Fibroblast of lung (primary cell): ENCODE measurements at places on chromosomes 3 and 15. TPM values are rescaled to one million over a fixed set of nuclear protein-coding genes. Genes with fewer than 3 reads are reported as not detected.

DNA sequence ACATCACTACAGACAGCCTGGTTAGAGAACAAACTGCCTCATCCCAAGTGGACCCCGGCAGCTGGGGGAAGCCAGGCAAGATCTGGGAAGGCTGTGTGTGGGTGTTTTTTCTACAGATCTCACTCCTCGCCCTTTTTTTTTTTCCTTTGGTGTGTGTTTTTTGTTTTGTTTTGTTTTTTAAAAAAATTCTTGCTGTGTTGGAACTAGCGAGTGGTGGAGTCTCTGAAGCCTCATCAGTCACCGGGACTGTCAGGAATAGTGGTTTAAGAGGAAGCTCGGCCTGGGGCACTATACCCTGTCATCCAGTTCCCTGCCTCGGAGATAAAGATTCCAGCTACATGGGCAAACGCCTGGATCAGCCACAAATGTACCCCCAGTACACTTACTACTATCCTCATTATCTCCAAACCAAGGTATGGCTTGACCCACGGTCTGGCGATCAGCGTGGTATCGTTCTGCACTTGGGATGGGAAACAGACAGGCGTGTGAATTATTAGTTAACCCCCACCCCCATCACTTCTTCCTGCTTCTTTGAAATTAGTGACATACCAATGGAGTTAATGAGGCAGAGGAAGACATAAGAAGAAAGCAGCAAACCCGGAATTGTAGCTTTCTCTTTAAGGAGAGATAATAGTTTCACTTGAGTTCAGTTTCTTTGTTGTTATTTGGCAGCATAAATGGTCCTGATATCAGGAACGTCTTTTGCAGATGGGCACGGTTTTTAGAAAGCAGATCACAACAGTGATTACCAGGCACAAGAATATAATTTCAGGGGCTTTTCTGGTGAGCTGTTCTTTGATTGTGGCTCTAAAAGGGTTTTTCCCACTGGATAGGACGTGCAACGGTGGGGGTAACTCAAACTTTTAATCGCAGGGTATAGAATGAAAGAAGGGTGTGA lies 722 bp downstream of the RBMS3 start:
- H3K27me3 ChIP-seq: no peaks in the 10 kb centered on the region
- peak overlapping the region; percentile 91 for H3K27ac ChIP-seq
- H3K4me1 ChIP-seq: peaks cover 11% of the 10 kb centered on the region
- peak overlapping the region; percentile 90 for H3K4me3 ChIP-seq
- peak; percentile 62 for DNase-seq

- H3K4me3 ChIP-seq: no peak overlapping the region
- no peaks in the 10 kb centered on the region for H3K27me3 ChIP-seq
- no peaks in the 10 kb centered on the region for H3K4me1 ChIP-seq
Measured at GRCh38 chr3:34016925-34017587, 218.6 kb downstream of the PDCD6IP start.

DNA sequence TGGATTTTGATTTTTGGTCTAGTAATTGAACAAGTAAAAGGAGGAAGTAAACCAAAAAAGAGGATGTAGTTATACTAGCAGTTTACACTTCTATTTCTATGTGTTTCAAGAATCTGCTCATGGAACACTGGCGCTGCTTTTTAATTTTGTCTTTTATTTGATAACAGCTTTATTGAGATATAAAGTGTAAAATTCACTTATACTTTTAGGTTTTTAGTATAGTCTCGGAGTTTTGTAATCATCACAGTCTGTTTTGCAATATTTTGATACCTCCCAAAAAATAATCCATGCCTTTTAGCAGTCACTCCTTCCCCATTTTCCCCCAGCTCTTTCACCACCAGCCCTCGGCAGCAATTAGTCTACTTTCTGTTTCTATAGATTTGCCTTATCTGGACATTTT lies 18.0 kb downstream of the UBE2E2 start:
- H3K4me1 ChIP-seq: peaks cover 4% of the 10 kb centered on the region
- H3K27me3 ChIP-seq: no peaks in the 10 kb centered on the region
- no peak for DNase-seq
- H3K27ac ChIP-seq: no peak overlapping the region
- H3K4me3 ChIP-seq: no peak overlapping the region

DNA sequence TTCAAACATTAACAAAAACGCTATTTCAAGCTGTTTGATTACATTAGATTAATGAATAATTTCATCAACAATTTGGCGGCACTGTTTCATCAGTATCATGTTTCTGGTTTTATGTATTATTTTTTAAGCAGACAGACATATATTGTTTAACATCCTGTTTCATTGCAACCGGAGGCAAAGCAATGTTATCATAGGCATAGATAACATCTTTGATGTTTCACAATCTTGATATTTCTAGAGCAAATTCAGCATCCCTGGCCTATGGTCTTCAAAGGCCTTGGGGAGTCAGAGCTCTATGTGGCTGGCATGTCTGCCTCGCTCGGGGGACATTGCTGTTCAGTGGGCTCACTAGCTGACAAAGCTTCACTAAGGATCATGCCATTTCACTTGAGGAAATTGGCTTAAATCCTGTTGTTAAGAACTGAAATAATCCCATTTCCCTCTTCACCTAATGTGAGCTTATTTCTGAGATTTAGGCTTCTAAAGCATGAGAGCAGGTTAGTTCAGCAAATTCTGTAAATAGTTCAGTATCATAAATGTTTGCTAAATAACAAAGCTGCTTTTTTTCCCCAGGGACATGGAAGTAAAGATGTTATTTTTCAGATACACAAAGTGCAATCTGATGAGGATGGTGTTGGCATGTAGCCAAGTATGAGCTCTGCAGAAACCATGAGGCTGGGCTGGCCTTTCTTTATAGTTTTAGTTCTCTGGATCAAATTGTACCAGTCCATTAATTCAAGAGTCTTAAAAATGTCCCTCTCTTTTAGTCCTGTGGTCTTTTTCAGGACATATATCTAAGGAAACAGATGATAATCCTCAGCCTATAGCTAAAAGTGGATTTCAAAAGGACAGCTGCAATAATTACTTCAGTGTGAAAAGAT lies 941.4 kb downstream of the PLOD2 start:
- H3K36me3 ChIP-seq: no peaks in the 10 kb centered on the region
- no peak for DNase-seq
- H3K4me1 ChIP-seq: no peaks in the 10 kb centered on the region
- H3K4me3 ChIP-seq: no peak overlapping the region

DNA sequence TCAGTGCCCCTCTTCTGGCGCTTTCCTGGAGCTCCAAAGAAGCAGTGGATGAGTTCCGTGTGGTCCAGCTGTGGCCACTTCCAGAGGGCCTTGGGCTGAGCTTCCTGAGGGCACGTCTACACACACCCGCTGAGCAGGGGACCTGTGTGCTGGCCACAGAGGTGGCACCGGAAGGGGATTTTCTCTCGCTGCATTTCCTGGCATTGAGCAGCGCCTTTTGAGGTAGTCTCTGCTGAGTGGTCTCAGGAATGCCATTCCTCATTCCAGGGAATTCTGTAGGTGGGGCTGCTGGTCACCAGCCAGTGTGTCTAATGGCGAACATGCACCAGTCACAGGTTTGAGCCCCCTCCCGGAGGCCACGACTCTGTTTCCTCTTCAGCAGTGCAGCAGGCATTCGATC lies 48.1 kb downstream of the AMOTL2 start:
- no peak for DNase-seq
- peaks cover 40% of the 10 kb centered on the region for H3K4me1 ChIP-seq
- no peaks in the 10 kb centered on the region for H3K27me3 ChIP-seq
- peak overlapping the region; percentile 79 for H3K27ac ChIP-seq
- no peaks in the 10 kb centered on the region for H3K36me3 ChIP-seq

Gene FBXW12
- total RNA-seq: not detected in 2 replicates

DNA sequence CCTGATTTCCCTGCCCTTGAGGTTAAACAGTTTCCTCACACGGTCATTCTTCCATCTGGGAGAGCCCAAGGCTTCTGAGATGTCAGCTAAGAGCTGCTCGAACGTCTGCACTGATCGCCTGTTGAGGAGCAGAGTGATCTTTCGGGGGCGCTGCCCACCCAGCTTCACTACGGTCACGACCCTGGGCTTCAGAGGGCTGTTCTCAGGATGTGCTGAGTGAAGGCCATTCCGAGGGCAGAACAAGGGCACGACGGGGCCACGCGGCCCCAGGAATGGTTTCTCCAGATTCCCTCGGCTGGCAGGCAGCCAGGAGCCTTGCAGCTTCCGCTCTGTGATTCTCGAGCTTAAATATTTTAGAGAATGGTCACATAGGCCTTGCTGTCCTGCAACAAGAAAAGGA lies 25.7 kb downstream of the DCLK3 start:
- no peaks in the 10 kb centered on the region for H3K4me1 ChIP-seq
- no peak overlapping the region for H3K27ac ChIP-seq
- peak; percentile 8 for DNase-seq
- H3K27me3 ChIP-seq: no peaks in the 10 kb centered on the region

Gene GOLGA8S
- under 0.01 TPM in 1 of 2 replicates, not detected in the other for total RNA-seq

Gene VWA5B2
- not detected in 2 replicates for total RNA-seq

Gene TM4SF1
- total RNA-seq: 46.0 and 423 TPM in 2 replicates

- no peak overlapping the region for H3K27ac ChIP-seq
- H3K36me3 ChIP-seq: peaks cover 2% of the 10 kb centered on the region
- H3K27me3 ChIP-seq: no peaks in the 10 kb centered on the region
- no peak overlapping the region for H3K4me3 ChIP-seq
Measured at GRCh38 chr3:48475188-48475587, 28.7 kb downstream of the ATRIP start.

GRCh38 chr3:6605227-6605626 lies 255.7 kb upstream of the GRM7 start:
- no peak overlapping the region for H3K4me3 ChIP-seq
- no peak for DNase-seq
- no peaks in the 10 kb centered on the region for H3K36me3 ChIP-seq
- no peaks in the 10 kb centered on the region for H3K27me3 ChIP-seq

Gene RGMA
- total RNA-seq: 1.3 and 1.5 TPM in 2 replicates
